GF-D8 (cell line): ENCODE measurements at places on chromosomes 13 and 19.
A peak's percentile ranks its signal among the peaks of the same experiment; 100 is the strongest.

DNA sequence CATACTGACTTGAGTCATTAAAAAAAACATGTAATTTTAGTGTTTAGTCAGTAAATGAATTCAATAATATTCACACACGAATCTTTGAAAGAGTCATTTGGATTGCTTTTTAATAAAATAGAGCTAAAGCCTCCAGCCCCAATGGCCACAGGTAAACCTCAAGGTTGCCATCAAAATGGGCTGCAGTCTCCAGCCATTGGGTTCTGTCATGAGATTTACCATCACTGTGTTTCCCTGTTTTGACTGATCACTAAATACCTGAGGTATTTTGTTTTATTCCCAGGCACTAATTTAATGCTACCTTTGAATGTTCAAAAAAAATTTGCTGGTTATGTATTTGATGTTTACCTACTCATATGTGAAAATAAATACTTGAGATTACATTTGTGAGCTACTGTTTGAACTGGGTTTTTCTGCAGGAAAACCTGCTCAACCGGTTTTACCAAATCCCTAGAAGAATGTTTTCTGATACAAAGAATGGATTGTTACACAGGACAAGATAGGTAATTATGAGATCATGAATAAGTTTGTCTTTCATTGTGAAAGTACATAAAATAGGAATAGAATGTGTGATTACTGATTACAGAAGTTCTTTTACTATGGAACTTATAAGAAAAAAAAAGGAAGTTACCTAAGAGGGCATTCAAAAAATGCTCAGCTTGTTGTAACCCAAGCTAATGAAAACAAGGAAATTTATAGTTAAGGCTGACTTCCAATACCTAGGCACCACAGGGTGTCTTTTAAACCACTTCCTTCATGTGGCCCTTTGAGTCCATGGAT lies 391.3 kb downstream of the EFNB2 start:
- DNase-seq = no peak

DNA sequence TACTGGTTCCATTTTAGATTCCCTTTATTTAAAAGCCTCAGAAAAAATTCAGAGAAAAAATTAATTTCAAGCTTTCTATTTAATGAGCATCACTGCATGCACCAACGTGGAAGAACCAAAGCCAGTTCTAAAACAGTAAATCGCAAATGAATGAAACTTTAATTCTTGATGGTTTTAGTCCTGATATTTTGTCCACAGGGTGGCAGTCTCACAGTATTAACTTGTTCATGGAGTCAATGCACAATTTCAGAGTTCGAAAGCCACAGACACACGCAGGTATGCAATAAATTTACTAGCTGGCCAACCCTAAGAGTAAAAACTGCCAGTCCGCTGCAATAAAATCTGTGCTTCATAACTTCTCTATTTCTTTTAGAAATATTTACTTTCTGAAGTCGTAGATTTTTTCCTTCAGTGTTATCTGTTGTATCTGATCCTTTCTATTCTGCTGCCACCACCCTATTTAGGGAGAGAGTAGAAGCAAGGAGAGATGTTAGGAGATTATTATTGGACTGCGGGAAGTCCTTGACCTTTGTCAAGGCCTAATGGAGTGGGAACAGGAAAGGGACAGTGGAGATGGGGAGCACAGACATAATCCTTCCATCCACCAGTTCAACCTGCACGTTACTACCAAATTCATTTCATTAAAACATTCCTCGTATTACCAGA lies 7.0 kb upstream of the WBP4 start:
- DNase-seq = peak; percentile 49

GRCh38 chr13:70107125-70107497 lies 515 bp upstream of the ATXN8OS start:
- DNase-seq = no peak

DNA sequence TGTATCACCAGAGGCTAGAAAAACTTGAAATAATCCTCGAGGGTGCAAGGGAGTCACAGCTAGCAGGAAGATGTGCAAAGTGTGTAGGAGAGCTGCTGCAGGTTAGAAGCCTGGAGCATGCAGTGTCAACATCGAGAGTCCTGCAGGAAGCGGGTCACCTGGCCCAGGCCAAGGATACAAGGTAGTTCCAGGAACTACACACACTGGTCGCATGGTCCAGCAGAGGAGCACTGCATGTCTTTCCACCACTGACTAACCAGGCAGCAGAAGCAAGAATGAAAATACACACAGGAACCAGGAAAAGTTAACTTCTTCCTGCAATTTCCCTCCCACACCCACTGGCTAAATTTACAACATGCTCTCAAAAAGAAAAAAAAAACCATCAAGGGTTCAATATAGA lies 36.0 kb upstream of the MIR17HG start:
- DNase-seq = no peak

GRCh38 chr13:35210261-35210660 lies 266.2 kb downstream of the MAB21L1 start:
- DNase-seq = no peak
